A673 (cell line): ENCODE measurements at places on chromosomes 16 and 17. TPM values are rescaled to one million over a fixed set of nuclear protein-coding genes. Genes with fewer than 3 reads are reported as not detected.
A peak's percentile ranks its signal among the peaks of the same experiment; 100 is the strongest.

DNA sequence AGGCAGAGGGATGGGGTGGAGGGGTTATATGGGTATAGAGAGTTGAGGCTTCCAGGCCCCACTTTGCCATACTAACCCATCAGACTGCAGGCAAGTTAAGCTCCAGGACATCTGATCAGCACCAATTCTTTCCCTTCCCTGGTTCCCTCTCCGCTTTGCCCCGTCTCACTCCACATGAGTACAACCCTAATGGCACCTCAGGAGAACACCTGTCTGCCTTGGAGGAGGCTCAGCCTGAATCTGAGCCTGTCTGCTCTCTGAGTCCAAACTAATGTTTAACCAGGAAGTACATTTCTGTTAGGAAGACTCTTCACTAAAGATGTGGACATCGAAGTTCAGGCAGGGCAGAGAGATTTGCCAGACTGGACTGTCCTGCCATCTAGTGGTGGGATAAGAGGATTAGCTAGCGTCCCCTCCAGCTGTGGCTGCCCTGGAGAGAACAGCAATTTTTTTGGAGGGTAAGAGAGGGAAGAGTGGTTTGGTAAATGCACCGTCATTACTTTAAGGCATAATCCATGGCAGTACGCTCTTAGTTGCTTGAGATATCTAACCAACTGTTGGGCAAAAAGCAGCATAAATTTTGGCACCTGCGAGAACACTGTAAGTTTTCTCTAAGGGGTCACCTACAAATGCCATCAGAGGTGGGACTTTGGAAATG is 29.2 kb upstream of the LRRC75A start:
- no peak overlapping the region for H3K27ac ChIP-seq
- peaks cover 9% of the 10 kb centered on the region for H3K4me1 ChIP-seq
- H3K4me3 ChIP-seq: no peak overlapping the region
- H3K27me3 ChIP-seq: peaks cover 7% of the 10 kb centered on the region
- no peaks in the 10 kb centered on the region for H3K36me3 ChIP-seq
- DNase-seq: peak; percentile 88

GPS1 gene
- total RNA-seq: 162 and 192 TPM in 2 replicates

GRCh38 chr17:40025991-40026815 is 11.0 kb downstream of the CSF3 start:
- H3K4me3 ChIP-seq: no peak overlapping the region
- H3K27ac ChIP-seq: no peak overlapping the region
- no peaks in the 10 kb centered on the region for H3K36me3 ChIP-seq
- H3K4me1 ChIP-seq: no peaks in the 10 kb centered on the region
- DNase-seq: no peak

- H3K27me3 ChIP-seq: no peaks in the 10 kb centered on the region
- H3K4me3 ChIP-seq: peak overlapping the region; percentile 89
- peak overlapping the region; percentile 79 for H3K27ac ChIP-seq
- DNase-seq: peak; percentile 30
These were observed 863 bp downstream of the ADPRM start for GRCh38 chr17:10698096-10698818.

ABCC11 gene
- 0.13 TPM in 1 of 2 replicates, not detected in the other for total RNA-seq

- peaks cover 4% of the 10 kb centered on the region for H3K4me1 ChIP-seq
- no peaks in the 10 kb centered on the region for H3K36me3 ChIP-seq
- no peak overlapping the region for H3K27ac ChIP-seq
- H3K4me3 ChIP-seq: no peak overlapping the region
These were observed 66.5 kb downstream of the TEX2 start for GRCh38 chr17:64196601-64197000.

DNA sequence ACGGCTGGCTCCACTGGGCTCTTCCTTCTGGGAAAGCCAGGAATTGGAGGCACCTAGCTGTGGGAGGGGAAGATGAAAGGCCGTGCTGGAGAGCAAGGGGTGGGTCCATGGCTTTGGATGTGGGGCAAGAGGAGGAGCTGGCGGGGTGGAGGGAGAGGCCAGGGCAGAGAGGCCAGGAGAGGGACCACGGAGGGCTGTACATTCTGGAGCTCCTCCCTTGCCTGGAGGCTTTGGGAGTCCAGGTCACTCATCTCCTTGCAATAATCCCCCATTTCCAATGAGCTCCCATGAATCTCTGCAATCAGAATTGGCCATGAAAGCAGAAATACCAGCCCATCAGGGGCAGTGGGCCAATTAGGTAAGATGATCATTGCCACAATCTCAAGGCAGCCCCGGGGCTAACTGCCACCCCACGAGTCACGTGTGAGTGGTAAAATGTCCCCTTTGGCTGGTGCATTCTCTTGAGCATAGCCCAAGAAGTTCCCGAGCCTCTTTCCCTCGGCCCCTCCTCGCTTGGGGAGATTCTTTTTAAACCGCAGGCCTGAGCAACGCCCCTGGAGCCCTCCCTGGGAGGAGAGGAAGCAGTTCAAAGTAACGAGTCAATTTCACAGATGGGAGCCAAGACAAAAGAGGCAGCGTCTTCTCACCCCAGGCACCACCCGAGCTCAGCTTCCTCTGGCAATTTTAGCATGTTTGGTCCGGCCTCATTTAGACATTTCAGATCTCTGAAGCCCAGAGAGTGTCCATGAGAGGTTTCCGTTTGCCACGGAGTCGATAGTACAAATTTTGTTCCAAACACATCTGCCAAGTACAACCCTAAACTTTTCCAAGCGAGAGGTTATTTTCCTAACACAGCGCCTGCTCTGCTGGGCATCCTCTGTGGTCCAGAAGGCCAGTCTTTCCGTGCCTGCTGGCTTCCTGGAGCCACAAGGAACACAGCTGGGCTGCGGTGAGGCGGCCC is 13.4 kb downstream of the RTN4RL1 start:
- H3K27ac ChIP-seq: no peak overlapping the region
- no peaks in the 10 kb centered on the region for H3K27me3 ChIP-seq
- no peaks in the 10 kb centered on the region for H3K36me3 ChIP-seq
- DNase-seq: peak; percentile 73
- H3K4me1 ChIP-seq: peaks cover 10% of the 10 kb centered on the region

- H3K4me1 ChIP-seq: no peaks in the 10 kb centered on the region
- DNase-seq: no peak
- no peak overlapping the region for H3K27ac ChIP-seq
- H3K4me3 ChIP-seq: no peak overlapping the region
- no peaks in the 10 kb centered on the region for H3K36me3 ChIP-seq
These were observed 72.3 kb upstream of the MMP2 start for GRCh38 chr16:55406651-55407050.

- no peaks in the 10 kb centered on the region for H3K36me3 ChIP-seq
- H3K27me3 ChIP-seq: no peaks in the 10 kb centered on the region
- DNase-seq: peak; percentile 85
- H3K4me3 ChIP-seq: peak overlapping the region; percentile 86
- H3K4me1 ChIP-seq: peaks cover 65% of the 10 kb centered on the region
These were observed 826 bp upstream of the GSE1 start for GRCh38 chr16:85612191-85612800.

DNA sequence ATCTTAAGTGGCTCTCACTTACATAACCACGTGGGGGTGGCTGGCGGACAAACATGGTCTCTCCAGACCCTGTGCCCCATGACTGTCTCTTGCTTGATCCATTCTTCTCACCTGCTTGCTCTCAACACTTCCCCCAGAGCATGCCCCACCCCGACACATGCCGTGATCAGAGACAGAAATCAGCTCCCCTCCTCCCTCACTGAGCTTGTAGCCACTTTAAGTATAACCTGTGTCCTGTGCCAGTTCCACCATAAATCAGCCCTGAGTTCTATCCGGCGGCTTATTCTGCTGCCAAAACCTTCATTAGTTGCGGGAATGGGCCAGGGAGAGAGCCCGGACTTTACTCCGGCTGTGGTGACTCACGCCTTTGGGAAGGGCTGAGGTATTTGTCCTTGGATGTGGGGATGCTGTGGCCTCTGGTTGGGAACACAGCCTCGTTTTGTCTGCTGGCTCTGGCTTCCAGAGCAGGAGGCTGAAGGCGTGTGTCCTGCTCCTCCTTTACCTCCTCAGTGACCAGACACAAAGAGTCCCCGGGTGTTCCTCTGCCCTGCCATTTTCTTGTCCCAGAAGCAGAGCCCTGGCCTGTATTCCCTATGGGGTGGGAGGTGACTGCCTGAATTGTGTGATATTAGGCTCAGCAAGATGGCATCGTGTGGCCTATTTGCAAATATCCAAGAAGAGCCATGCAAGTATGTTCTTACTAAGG is 21.1 kb downstream of the ANKRD40 start:
- H3K4me1 ChIP-seq: peaks cover under 1% of the 10 kb centered on the region
- no peaks in the 10 kb centered on the region for H3K27me3 ChIP-seq
- H3K27ac ChIP-seq: no peak overlapping the region
